ENCODE measurements at places on chromosomes 3 and 15. TPM values are rescaled to one million over a fixed set of nuclear protein-coding genes. Genes with fewer than 3 reads are reported as not detected.

Gene TRANK1
- polyA plus RNA-seq = 1.9 TPM

Gene CPN2
- not detected for polyA plus RNA-seq

Gene CLRN1
- polyA plus RNA-seq = not detected

Gene GOLGA6L7
- polyA plus RNA-seq = not detected

Gene IL1RAP
- 17.2 TPM for polyA plus RNA-seq

Measured in Purkinje cell (primary cell).